Gastroesophageal sphincter (tissue), 4 donors: ENCODE measurements at places on chromosomes 6 and 20.

- no peak for ATAC-seq
Observed at GRCh38 chr6:14509120-14509519, 391.5 kb downstream of the CD83 start.

- no peak for ATAC-seq
Observed at GRCh38 chr6:37011656-37012378, 6.4 kb downstream of the FGD2 start.

DNA sequence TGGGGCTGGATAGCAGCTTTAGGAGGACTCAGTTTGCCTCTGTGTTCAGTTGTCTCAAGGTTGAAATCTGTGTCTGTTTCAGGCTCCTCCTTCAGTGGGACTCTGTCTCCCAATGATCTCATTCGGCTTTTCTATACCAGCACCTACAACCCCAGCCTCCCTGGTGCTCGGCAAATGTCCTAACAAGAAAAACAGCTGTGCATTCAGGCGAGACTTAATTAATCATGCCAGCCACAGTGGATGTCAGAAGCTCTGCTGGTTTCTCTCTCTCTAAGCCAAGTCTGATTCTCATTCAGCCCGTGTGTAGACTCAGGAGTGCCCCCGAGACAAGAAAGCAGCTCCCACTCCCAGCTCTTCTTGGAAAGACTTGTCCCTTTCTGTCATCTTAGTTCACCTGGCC, 46.8 kb downstream of the SUN5 start:
- ATAC-seq = no peak

DNA sequence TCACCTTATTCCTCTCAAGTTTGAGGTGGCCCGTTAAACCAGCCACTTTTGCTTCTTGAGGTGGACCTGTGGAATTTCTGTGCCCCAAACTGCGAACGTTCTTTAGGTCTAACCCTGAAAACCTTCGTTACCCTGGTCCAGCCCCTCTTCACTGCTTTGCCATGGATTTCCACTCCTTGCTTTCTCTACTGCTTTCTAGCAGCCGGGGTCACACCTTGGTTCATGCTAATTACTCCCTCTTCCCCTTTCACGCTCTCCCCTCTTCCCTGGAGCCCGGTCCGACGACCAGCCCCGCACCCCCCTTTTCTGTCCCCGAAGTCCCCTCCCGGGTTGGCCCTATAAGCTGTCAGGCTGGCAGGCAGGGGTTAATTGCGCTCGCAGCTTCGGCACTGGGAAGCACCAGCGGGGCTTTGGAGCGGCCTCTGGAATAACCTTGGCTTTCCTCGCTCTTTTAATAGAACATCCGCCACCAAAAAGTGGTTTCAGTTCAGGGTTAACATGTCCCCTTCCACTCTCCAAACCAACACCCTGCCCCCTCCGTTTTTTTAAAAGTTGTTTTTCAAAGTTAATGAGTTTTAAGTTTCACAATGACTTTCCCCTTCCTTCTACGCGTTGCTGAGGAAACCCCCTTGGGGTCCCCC, 1.4 kb upstream of the HIVEP1 start:
- peak; percentile 14 for ATAC-seq

DNA sequence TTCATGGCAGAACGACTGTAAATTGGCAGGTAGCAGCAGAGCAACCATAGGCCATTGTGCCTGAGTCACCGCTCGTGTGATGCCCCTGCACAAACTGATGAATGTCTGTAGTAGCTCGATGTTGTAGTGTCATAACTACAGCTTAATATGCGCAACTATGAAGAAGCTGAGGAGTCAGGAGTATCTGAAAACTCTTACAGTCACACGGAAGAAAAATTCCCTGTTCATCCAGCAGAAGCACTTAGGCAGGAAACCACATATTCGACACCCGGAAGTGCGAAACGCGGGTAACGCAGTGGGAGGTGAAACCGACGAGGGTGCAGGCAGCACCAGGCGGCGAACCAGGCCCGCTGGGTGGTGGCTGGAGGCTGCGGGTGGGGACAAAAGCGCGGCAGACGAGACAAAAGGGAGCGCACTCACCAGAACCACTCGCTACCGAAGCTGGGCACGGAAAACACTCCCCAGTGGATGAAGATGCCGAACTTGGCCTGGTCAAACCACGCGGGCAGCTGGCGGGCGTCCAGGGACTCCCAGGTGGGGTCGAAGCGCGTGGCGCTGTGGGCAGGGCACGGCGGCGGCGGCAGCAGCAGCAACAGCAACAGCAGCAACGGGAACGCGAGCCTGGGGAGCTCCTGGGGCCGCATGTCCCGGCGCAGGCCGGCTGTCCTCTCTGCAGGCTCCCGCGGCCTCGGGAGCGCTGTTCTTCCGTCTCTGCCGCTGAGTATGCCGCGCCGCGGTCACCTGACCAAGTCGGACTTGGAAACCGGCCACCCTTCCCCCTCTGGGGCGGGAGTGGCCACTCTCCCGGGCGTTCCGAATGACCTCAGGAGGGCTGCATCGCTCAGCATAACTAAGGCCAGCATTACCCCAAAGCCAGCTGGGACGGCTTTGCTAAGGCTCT, at the start of gene FUCA2:
Gene FUCA2, minus strand, starts transcription at position 730 of the 901 bp plus-strand sequence. Its CDS starts 86 bp downstream, at position 644.
- ATAC-seq = peak; percentile 95

- no peak for ATAC-seq
Observed at GRCh38 chr6:155033021-155033791, 38.1 kb downstream of the TIAM2 start.

DNA sequence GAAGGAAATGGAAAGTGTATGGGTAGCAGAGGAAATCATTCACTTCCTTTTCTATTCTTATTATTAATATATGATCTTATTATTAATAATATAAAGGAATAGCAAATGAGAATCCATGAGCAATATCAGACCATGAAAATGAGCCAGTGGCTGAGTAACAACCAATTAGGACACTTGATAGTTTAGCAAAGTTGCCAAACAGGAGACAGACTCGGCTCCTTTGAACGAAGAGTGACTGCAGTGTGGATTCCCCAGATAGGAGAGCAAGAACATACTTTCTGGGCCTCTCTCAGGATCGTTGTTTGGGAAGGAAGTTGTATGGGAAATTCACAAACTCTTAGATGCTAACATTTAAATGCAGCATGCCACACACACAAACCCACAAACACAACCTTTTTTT, 222.0 kb downstream of the KHDC1L start:
- ATAC-seq = no peak

DNA sequence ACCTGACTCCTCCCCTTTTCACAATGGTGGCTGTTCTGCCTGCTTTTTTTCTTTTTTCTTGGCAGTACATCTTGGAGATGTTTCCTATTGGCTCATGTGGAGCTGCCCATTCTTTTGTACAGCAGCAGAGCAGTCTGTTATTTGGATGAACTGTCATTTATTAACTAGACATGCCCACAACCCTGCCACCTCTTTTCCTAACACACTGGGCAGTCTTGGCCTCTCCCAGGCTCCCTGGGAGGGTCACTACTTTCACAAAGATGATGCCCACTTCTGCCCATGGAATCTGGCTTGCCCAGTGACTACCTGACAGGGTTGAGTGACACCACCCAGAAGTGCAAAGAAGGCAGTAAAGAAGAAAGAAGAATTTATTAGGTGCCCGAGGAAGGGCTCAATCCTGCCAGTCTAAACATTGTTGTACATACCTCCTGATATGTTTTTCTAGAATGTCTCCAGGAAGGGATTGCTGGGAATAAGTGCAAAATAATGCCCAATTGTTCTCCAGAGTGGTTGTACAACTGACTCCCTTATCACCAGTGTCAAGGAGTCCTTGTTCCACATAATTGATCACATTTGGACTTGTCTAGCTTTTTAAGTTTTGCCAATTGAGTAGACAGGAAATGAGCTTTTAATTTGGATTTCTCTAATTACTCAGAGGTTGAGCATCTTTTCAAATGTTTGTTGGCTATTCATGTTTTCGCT, 19.7 kb upstream of the SCRT2 start:
- ATAC-seq = no peak

GRCh38 chr20:59518881-59519706, 85.2 kb upstream of the PHACTR3 start:
- no peak for ATAC-seq

- no peak for ATAC-seq
Observed at GRCh38 chr6:106090001-106090400, 3.9 kb downstream of the PRDM1 start.

DNA sequence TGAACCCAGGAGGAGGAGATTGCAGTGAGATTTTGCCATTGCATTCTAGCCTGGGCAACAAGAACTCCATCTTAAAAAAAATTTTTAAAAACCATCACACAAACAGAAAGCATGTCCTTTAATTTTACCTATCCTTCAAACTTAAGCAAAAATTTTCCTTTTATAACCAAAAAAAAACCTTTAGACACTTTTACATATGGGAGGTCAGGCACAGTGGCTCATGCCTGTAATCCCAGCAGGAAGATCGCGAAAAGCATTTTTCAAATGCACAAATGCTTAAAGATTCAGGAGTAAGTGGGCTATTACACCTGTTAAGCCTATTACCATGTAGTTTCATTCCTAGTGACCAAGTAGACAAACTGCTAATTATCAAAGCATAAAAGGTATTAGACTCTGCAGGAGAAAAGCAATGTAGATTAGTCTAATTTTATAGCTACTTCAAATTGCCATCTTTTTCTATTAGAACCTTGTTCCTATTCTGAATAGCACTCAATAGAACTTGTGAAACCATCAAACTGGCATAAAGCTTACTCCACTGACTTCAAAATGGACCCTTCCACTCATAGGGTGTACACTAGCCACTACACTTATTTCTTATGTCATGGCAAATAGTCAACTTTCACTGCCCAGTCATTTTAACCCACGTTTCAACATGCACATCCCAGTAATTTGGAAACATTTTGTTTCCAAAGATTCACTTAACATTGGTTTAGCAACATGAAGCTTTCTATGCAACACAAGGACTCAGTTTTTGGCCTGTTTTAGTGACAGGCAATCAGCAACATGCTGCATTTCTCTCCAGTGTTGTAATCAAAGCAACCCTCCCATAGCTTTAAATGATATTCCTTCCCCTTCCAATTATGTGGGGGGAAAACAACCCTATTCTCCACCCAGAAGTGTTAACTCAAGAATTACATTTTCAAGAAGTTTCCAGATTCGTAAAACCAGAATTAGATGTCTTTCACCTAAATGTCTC, 4.0 kb downstream of the EEF1A1 start:
- no peak for ATAC-seq

- ATAC-seq = no peak
Observed at GRCh38 chr6:40972190-40972589, 66.8 kb downstream of the UNC5CL start.

DNA sequence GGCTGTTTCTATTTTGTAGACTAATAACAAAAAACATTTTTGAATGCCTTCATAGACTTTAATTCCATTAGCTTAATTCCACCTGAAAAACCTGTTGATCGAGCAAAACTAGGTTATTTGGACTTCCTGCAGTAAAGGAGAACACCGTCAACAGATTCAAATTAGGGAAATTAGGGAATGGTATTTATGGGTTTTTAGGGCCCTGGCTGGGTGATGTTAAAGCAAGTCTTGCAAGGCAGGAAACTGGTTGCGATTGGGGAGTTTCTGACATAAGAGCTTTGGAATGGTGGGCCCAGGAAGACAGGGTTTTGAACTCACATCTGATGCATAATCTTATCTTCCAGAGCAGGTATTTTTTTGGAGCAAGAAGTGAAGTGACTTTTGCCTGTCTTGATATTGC, 40.1 kb upstream of the TFAP2C start:
- no peak for ATAC-seq

DNA sequence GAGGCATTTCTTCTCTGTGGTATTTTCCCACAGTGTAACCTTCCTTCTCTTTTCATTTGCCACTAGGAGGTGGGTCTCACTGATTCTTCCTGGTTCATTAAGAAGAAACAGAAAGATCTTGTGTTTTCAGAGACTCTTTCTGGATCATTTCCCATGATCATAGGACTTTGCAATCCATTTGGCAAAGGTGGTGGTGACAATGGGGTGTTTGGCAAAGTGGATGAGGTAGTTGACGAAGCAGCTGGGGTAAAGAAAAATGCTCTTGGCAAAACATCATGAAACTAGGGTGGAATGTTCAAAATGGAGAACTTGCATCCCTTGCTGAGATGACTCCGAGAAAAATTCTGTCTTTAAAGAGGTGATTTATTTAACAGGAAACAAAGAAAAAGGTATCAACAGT, 50.6 kb downstream of the TRAF3IP2 start:
- peak; percentile 42 for ATAC-seq

DNA sequence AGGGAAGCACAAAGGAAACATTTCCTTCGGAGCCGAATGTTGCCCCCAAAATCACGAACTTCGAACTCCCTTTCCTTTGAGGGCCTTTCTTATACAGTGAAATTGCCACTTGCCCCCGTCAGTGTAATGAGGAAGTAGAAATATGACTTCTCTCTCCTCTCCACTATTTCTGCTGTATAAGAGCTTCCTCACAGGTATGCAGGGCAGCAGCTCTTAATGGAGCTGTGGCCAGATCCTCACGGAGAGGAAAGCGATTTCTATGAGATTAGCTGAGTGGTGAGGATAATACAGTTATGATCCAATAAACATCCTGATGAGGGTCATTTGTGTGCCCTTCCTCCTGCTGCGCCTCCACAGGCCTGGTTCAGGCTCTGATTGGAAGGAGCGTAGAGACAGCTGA, 10.8 kb upstream of the CPNE5 start:
- ATAC-seq = no peak

- ATAC-seq = peak; percentile 5
Observed at GRCh38 chr6:15690510-15690909, 27.7 kb upstream of the DTNBP1 start.

GRCh38 chr6:148134592-148134991, 208.0 kb upstream of the SASH1 start:
- no peak for ATAC-seq

DNA sequence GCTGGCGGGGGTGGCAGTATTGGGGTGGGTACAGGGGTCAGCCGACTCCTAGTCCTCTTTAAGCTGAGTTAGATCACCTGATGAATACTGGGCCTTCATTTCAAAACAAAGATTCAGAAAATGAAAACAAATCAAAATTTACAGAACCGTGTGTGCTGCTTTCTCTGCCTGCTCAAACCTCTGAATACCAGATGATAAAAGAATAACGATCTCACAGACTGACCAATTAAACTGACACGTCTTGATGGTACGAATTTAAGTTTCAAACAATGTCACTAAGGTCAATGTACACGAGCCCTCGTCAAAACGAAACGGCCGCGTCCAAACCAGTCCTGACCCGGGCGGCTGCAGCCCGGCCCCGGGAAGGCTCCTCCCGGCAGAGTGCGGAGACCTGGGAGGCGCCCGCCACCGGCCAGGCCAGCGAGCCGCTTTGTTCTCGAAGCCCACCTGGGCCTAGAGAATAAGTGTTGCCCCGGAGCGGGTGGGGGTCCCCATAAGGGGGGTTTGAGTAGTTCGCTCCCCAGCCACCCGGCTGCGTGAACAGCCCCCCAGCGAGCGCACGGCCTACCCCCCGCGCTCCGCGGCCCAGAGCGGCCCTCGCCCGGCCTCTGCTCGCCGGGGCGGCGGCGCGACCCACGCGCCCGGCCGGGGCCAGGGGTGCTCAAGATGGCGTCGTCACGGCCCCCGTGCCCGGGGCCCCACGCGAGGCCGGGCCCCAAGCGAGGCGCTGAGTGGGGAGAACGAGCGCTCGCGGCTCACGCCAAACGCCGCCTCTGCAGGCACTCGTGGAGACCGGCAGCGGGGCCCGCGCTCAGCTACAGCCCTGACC, 728 bp downstream of the PSMA7 start:
- ATAC-seq = peak; percentile 9

- ATAC-seq = no peak
Observed at GRCh38 chr6:66328200-66328599, 621.2 kb upstream of the EYS start.

GRCh38 chr20:62918147-62918546, 8.2 kb downstream of the DIDO1 start:
- ATAC-seq = no peak

GRCh38 chr6:132052096-132052495, 100.9 kb upstream of the CCN2 start:
- no peak for ATAC-seq
